Activated CD4-positive, alpha-beta T cell treated with anti-CD3 and anti-CD28 coated beads for 36 hours (primary cell): ENCODE measurements at places on chromosomes 7 and 10. TPM values are rescaled to one million over a fixed set of nuclear protein-coding genes. Genes with fewer than 3 reads are reported as not detected.

CISD1 gene
- 49.2 TPM for total RNA-seq

CC2D2B gene
- total RNA-seq, result not detected

SPAM1 gene
- not detected for total RNA-seq

SLC18A3 gene
- not detected for total RNA-seq

SFMBT2 gene
- 17.6 TPM for total RNA-seq

LIPN gene
- not detected for total RNA-seq

SLC12A9 gene
- total RNA-seq, result 13.6 TPM

PMPCB gene
- 70.7 TPM for total RNA-seq

AGAP9 gene
- 4.1 TPM for total RNA-seq

CYTH3 gene
- 0.75 TPM for total RNA-seq

CACUL1 gene
- 20.1 TPM for total RNA-seq

FAM237B gene
- total RNA-seq, result not detected

HMX3 gene
- total RNA-seq, result not detected

TUBAL3 gene
- not detected for total RNA-seq

VPS26A gene
- 32.2 TPM for total RNA-seq

H2BK1 gene
- total RNA-seq, result not detected

COL1A2 gene
- 0.11 TPM for total RNA-seq

OR2A1 gene
- not detected for total RNA-seq

OLAH gene
- 0.16 TPM for total RNA-seq

SPDYE11 gene
- total RNA-seq, result not detected

CCAR1 gene
- 89.5 TPM for total RNA-seq

CLDN12 gene
- total RNA-seq, result 5.8 TPM

HMX2 gene
- total RNA-seq, result 0.18 TPM

MOGAT3 gene
- total RNA-seq, result not detected

ATOH7 gene
- not detected for total RNA-seq

LIPF gene
- not detected for total RNA-seq

MPP7 gene
- 10.9 TPM for total RNA-seq

MEIG1 gene
- total RNA-seq, result 1.1 TPM

NRCAM gene
- 0.60 TPM for total RNA-seq

PRKG1 gene
- not detected for total RNA-seq

FAM131B gene
- 1.8 TPM for total RNA-seq

ADAM12 gene
- 1.2 TPM for total RNA-seq

LSM8 gene
- 49.9 TPM for total RNA-seq

MRC1 gene
- total RNA-seq, result 0.04 TPM

CTBP2 gene
- 0.12 TPM for total RNA-seq

TMEM236 gene
- total RNA-seq, result 0.02 TPM

MBL2 gene
- total RNA-seq, result not detected

PLXNA4 gene
- total RNA-seq, result 0.07 TPM

UFSP1 gene
- 1.7 TPM for total RNA-seq

BCCIP gene
- 106 TPM for total RNA-seq

CCSER2 gene
- 85.2 TPM for total RNA-seq

GSTK1 gene
- 176 TPM for total RNA-seq

CH25H gene
- not detected for total RNA-seq

SEMA3C gene
- not detected for total RNA-seq

HOGA1 gene
- total RNA-seq, result not detected

GRID2IP gene
- total RNA-seq, result 0.11 TPM

MARVELD1 gene
- total RNA-seq, result 1.8 TPM

ADCY1 gene
- total RNA-seq, result 1.2 TPM

CRYGN gene
- total RNA-seq, result not detected

GPNMB gene
- 0.42 TPM for total RNA-seq

CPA1 gene
- total RNA-seq, result not detected

GTF2IRD1 gene
- 5.3 TPM for total RNA-seq

SNCG gene
- total RNA-seq, result not detected

LGI1 gene
- total RNA-seq, result not detected

PTN gene
- not detected for total RNA-seq
